ENCODE measurements at places on chromosomes 11 and 22.

- no peak for DNase-seq
Observed at GRCh38 chr11:39571081-39571480, 1888.4 kb downstream of the LRRC4C start.

DNA sequence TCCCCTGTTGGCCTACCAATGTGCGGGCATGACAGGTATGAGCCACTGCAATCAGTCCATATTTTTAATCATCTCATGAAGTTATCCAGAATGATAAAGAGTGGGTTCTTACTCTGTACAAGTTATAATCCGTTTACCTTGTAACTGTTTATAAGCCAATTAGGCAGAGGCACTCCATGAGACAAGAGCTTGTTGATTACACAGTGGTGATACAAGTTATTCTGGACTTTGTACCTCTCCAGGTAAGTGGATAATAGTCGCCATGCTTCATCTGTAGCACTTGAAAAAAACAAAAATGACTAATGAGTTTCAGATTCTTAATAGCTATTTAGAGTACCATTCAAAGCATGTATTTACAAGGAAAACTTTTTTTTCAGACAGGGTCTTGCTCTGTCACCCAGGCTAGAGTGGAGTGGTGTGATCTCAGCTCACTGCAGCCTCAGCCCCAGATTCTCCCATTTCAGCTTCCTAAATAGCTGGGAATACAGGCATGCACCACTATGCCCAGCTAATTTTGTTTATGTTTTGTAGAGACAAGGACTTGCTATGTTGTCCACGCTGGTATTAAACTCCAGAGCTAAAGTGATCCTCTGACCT, 17.7 kb upstream of the FNBP4 start:
- DNase-seq = no peak

GRCh38 chr11:116472651-116473050, 300.1 kb downstream of the BUD13 start:
- DNase-seq = no peak

DNA sequence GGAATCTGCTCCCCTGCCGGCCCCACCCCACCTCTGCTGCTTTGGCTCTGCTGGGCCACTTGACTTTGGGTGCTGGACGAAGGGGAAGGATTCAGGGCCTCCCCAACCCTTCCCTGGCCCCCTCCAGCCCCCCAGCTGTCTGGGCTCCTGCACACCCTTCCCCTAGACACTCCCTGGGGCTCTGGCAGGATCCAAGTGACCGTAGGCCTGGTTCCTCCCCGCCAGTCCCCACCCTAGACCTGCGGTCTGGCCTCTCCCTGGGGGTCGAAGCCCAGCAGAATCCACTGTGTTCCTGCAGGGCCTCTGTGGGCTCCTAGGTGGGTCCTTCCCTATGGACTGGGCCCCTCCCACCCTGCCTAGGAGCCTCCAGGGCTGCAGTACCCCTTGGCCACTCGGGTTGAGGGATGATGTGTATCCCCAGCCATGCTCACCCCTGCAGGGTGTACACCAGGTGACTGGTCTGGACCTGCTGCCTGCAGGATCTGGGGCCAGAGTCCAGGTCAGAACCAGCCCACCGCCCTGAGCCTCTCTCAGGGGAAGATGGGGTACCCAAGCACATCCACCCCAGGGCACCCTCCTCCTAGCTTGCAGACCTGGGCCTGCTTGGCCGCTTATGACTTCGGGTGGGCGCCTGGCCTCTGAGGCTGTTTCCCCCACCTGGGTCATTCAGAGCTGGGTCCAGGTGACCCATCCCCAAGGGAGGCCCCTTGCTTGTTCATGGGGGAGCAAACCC, 5.6 kb downstream of the PIM3 start:
- DNase-seq = no peak

- DNase-seq = no peak
Observed at GRCh38 chr11:121575250-121575962, 122.6 kb upstream of the SORL1-AS1 start.

GRCh38 chr11:9489080-9489765, 28.4 kb downstream of the ZNF143 start:
- no peak for DNase-seq

DNA sequence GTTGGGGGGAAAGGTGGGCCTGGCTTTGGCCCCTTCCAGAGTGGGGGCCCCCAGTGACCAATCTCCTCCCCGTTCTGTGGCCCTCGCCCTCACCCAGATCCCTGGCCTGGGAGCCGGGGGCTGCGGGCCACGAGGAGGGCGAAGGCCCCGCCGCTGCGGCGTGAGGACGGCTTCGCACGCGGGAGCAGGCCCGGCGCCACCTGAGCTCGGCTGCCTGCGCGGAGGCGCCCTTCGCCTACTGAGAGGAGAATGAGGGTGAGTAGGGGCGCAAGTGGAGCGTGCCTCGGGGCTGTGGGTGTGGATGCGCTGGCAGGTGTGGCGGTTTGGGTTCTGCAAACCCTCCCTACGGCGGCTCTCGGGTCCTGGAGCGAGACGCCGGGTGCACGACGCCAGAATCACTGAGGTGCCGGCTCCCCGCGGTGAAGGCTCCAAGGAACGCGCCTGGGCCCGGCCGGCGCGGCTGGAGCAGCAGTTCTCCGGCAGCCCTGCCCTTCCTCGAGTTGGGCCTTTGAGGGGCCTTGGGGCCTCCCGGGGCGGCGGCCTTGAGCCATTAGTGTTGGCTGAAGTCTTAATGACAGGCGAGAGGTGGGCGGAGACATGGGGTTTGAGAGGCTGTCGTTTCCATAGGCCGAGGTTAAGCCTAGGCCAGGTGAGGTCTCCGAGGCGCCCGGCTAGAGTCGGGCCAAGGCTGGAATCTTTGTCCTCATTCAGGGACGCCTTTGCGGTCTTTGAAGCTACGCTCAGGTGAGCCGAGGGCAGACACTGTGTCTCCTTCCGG, 65.3 kb downstream of the CTTN start:
- no peak for DNase-seq

DNA sequence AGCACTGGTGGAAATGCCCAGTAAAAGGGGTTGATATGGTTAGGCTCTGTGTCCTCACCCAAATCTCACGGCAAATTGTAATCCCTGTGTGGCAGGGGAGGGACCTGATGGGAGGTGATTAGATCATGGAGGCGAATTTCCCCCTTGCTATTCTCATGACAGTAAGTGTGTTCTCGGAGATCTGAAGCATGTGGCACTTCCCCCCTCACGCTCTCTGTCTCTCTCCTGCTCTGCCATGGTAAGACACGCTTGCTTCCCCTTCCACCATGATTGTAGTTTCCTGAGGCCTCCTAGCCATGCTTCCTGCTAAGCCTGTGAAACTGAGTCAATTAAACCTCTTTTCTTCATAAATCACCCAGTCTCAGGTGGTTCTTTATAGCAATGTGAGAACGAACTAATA, 37.4 kb downstream of the PACSIN2 start:
- DNase-seq = no peak

- no peak for DNase-seq
Observed at GRCh38 chr11:35098855-35099254, 40.1 kb upstream of the CD44 start.

- DNase-seq = peak; percentile 37
Observed at GRCh38 chr22:31346733-31347250, 646 bp upstream of the PATZ1 start.

DNA sequence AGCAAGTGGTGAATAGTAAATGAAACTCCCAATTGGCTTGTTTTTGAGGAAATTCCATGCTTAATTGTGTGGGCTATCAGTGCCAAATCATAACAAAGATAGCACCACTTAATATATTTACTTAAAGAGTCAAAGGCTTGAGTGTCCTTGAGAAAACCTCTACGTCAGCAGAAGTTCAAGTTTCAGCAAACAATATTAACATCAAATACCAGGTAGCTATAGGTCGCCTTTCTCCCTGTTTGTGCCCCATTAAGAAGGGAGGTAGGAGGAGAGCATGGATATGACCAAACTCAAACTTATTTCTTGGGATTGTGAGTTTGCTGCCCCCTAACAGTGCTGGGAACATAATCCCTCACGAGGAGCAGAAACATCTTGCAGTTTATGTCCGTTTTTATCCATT, 105.6 kb upstream of the SYN3 start:
- no peak for DNase-seq

- DNase-seq = no peak
Observed at GRCh38 chr11:68160100-68160695, 39.0 kb upstream of the CHKA start.

DNA sequence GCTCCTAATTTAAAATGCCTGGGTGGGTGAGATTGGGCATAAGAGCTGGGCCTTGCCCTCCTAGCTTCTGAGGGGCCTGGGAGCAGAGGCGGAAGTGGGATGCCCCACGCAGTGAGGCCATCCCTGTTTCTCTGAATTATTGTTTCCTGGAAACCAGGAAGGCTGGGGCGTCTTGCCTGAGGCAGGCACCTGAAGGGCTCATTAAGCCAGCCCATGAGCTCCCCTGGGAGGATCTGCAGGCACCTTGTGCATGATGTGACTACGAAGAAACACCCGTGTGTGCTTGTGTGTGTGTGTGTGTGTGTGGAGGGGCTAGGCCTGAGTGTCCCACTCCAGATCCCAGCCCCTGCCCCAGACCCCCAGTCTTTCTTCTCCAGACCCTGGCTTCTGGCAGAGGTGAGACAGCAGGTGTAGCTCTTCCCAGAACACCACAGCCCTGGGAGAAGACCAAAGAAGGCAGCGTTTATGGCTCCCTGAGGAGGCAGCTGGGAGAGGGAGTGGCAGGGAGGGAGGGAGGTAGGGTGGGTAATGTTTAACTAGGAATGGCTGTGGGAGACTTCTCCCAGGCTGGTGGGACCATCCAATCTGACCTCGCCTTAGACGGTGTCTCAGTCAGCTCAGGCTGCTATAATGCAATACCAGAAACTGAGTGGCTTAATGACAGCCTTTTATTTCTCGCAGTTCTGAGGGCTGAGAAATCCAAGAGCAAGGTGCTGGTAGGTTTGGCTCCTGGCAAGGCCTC, 2.1 kb upstream of the BATF2 start:
- no peak for DNase-seq

- DNase-seq = no peak
Observed at GRCh38 chr11:63448646-63449045, 42.3 kb downstream of the PLAAT5 start.

- DNase-seq = no peak
Observed at GRCh38 chr22:38414009-38414395, 41.0 kb downstream of the KCNJ4 start.

DNA sequence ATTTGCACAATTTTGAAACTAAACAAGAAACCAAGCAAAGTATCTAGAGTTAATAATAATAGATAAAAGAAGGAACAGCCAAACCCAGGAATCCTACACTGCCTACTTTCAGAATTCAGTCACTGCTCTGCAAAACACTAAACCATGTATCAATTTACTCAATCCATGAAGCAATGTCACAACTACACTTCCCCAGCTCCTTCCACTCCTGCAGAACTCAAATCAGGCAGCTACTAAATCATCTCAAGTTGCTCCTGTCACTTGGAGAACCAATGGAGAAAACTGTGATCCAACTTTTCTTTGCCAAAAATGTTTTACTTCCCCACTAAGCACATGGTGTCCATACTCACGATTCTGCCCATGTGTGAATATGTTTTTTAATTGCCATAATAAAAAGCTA, 24.9 kb upstream of the C11orf58 start:
- no peak for DNase-seq

GRCh38 chr11:95584180-95584579, 205.4 kb downstream of the FAM76B start:
- DNase-seq = no peak

DNA sequence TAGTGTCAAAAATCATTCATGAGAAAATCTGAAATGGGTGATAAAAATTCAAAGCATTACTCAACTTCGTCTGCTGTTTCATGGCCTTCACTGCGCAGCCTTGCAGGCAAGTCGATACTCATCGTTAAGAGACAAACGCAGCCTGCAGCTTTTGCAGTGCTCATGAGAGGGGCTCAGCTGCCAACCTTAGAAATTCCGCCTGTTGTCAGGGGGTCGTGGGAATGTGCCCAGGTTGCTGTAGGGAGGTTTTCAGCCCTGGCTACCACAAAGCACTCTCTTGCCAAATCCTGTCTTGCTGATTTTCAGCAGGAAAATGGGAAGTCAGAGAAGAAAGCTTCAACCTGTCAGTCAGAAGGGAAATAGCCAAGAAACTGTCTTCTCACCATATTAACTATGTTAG, 25.4 kb upstream of the GRAMD1B start:
- no peak for DNase-seq

GRCh38 chr11:95461858-95462257, 230.9 kb upstream of the SESN3 start:
- DNase-seq = no peak

DNA sequence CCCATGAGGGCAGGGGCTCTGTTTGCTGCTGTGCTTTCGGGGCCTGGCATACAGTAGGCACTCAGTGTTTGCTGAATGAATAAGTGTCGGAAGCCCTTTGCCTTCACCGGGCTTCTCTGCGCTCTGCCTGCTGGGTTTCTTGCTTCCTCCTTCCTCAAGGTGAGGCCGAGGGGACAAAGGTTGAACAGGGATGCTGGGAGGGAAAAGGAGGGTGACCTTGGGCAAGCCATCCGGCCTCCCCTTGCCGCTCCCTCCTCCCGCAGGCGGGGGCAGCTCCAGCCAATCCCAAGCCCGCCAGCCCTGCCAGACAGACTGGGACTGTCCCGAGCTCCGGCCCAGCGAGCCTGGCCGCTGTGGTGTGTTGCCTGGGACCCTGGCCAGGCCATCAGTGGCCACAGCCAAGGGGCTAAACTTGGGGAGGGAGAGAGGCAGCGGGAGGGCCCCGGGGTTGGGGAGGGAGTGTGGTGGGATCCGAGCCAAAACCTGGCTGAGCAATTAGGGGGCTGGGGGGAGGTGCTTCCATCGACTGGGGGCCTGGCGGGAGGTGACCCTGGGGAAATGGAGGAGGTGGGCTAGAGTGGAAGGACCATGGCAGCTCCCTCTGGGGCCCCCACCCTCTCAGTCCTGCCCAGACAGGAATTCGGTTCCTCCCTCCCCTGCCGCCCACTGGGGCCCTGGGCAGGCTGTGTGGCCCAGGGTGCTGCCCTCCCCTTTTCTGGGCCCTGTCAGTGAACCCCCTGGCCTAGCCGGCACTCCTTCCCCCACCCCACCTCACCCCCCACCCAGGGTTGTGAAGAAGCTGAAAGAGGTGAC, 3.4 kb upstream of the RCOR2 start:
- DNase-seq = no peak

GRCh38 chr22:38204784-38205183, 3.0 kb downstream of the MAFF start:
- no peak for DNase-seq

GRCh38 chr22:44200855-44201550, 20.3 kb downstream of the PARVG start:
- DNase-seq = no peak

DNA sequence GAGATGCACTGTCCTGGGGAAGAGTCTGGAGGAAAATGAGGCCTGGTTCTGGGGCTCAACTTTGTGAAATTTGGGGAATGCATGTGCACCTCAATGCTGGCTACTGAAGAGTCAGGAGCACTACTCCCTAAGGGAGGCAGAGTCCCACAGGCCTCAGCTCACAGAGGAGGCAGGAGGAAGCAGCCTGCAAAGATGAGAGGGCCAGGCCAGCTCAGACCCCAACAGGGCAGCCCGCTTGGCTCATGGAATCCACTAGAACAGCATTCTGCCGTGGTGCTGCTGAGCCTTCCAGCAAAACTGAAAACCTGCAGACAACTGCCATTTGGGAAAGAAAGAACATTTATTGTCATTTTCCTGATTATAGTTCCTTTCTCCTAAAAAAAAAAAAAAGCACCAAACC, 300.5 kb downstream of the CTTN start:
- DNase-seq = no peak
